ENCODE measurements at places on chromosomes 12 and 14.

- no peak for DNase-seq
These were observed at the start of gene PPP1R1A for GRCh38 chr12:54588110-54588889. Gene PPP1R1A (minus strand): TSS chr12:54588659. CDS start chr12:54588488, 171 bp downstream.

DNA sequence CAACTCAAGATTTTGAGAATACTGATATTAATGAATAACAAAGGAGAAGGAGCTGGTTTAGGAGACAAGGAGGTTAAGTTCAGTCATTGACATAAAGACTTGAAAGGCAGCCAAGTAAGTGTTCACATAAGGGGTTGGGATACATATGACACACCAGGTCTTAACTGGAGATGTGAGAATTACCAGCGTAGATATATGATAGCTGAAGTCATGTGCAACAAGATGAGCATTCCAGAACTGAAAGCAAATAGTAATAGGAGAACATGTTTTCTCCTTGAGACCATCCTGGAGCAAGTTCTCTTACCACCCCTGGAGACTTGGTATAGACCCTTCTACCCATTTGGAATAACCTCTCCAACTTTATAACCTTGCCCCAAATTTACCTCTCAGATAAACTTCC is 43.3 kb upstream of the NPFF start:
- DNase-seq = peak; percentile 65

GRCh38 chr14:100982762-100983161 is 79.2 kb upstream of the RTL1 start:
- DNase-seq = peak; percentile 51

- DNase-seq = peak; percentile 96
These were observed 22.8 kb downstream of the ATF1 start for GRCh38 chr12:50786498-50787231.

GRCh38 chr12:7403466-7403865 is 40.5 kb downstream of the CD163L1 start:
- DNase-seq = peak; percentile 45

GRCh38 chr14:36281309-36281708 is 39.1 kb downstream of the MBIP start:
- DNase-seq = peak; percentile 10

GRCh38 chr12:85568395-85569103 is 267.7 kb downstream of the RASSF9 start:
- no peak for DNase-seq

GRCh38 chr12:49346659-49347310 is at the start of gene DNAJC22:
Gene DNAJC22 (plus strand): TSS chr12:49346888. CDS start chr12:49348873, 1,985 bp downstream.
- DNase-seq = no peak

DNA sequence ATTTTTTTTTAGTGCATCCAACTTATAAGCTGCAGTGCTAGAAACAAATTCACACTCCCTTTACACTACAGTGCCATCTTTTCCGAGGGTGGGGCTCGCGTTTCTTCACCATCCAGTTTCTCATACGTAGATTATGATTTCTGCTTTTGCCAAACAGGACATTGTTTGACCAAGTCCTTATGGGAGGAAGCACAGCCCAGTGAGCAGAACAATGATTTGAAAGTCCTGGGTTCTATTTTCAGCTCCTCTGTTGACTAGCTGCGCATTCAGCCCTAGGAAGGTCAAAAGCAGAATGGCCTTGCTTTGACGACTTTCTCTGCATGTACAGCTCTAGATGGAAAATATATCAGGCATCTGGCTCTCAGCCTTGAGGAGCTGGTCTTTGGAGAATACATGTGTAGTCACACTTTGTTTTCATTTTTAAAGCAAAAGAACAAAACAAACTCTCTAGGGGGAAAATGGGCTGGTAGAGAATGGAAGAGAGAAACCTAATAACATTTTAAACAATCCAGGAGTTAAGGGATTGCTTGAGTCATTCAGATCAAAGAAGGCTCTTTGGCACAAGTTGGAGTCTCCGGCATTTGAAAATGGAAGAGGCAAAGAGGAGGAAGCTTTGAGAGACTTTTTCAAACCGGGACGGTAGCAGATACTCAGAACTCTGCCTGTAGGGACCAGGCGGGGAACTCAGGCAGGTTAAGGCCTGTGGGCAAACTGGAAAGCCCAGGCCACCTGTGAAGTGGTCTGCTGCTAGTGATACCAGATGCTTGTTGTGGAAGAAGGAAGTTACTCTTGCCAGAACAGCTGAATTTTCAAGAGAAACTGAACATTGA is 257.3 kb upstream of the PLEKHG7 start:
- peak; percentile 13 for DNase-seq

GRCh38 chr14:65864984-65865383 is 452.5 kb downstream of the FUT8 start:
- no peak for DNase-seq

DNA sequence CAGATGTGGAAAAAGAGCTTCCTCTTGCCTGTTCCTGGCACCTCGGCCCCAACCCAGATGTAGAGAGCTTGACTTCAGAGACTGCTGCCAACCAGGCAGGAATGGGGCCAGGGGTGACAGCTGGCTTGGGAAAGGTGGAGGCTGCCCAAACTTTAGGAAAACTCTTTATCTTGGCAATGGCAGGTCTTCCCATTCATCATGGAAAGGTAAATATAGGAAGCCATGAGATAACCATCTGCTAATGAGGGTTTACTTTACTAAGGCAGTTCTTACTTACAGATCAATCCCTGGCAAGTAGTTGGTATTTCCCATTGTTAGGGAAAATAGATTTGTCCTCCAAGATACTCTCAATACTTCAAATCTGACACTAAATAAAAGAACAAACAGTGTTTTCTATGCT is 143.1 kb upstream of the NUDT4 start:
- no peak for DNase-seq

GRCh38 chr12:8891976-8892375 is 22.3 kb upstream of the PHC1 start:
- DNase-seq = no peak

DNA sequence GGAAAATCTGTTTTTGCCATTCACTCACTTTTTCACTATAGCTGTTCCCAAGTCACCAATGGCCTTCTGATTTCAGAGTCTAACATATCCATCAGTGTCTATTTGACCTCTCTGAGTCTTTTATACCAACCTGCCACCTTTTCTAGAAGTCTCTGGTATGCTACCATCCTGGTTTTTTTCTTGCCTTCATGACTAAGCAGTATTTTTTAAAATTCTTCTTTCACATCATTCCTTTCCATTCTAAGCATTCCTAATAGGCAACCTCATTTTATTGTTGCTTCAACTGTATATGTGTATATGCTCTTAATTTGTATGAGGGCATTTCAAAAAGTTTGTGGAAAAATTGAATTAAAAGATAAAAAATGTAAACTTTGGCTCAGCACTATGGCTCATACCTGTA is 5.0 kb downstream of the IRAK4 start:
- no peak for DNase-seq

DNA sequence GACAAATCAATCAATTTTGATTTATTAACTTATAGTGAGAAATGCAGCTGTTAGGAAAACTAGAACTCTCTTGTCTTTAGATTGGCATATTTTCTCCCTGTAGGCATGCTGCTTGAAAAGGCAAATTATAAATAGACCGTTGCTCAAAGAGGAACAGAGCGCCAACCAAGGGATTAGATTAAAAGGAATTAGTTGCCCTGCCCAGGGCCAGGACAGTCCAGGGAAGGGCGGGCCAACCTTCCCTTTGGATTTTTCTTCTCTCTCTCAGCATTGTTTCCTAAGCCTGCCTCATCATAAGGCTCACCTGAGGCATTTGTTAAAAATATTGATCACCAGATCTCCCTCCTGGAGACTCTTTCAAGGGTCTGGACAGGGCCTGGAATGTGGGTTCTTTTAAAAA is 8.6 kb downstream of the CIPC start:
- no peak for DNase-seq

- DNase-seq = peak; percentile 47
These were observed 34.6 kb upstream of the TMX1 start for GRCh38 chr14:51205486-51205885.

DNA sequence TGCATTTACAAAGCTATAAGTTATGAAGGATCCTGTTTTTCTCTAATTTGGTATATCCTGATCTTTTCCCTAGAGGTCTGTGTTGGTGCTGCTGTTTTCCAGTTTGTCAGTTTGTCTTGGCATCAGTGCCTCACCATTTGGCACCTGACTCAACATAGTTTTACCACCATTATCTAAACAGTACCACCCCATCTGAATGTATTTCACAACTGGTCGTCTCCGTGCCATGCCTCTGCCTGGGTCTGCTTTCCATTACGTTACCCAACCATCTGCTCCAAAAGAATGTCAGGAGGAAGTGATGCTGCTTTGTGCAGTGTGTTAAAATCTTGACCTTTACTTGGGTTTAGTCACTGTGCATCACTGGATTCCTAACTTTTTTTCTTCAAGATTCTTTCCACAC is 129.3 kb upstream of the RASSF8 start:
- DNase-seq = peak; percentile 98

DNA sequence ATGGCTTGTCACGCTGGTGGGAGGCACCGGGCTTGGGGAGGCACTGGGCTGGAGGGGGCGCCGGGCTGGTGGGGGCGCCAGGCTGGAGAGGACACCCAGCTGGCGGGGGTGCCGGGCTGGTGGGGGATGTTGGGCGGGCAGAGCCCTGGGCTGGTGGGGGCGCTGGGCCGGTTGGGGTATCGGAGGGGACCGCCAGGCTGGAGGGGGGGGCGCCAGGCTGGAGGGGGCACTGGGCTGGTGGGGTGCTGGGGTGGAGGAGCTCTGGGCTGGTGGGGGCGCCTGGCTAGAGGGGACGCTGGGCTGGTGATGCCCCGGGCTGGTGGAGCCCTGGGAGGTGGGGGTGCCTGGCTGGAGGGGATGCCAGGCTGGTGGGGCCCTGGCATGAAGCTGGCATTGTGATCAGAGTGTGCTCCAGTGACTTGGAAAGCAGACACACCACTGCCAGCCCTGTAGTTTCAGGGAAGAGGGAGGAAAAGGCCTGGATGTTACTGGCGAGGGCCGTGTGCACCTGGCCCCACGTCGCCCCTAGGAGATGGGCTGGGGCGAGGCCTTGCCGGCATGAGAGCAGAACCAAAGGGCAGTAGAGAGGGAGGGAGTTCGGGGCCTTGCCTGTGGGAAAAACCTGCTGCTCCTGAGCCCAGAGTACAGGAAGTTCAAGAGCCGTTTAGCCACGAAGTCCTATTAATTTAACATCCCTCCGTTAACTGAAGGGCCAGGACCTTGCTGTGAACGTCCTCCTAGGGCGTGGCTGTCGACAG is 13.1 kb downstream of the TEDC1 start:
- no peak for DNase-seq

- DNase-seq = peak; percentile 76
These were observed 8.7 kb upstream of the SPATS2 start for GRCh38 chr12:49358483-49359141.
